SW480 (cell line): ENCODE measurements at places on chromosomes 16 and 17.

GRCh38 chr17:69450918-69451317 is 36.4 kb downstream of the MAP2K6 start:
- no peak for DNase-seq

- no peak for DNase-seq
Measured at GRCh38 chr17:61139219-61139618, 260.4 kb upstream of the TBX2 start.

GRCh38 chr17:5282642-5283217 is 646 bp downstream of the RABEP1 start:
- DNase-seq = peak; percentile 44

- peak; percentile 57 for DNase-seq
Measured at GRCh38 chr17:43720311-43721060, 38.1 kb downstream of the SOST start.

DNA sequence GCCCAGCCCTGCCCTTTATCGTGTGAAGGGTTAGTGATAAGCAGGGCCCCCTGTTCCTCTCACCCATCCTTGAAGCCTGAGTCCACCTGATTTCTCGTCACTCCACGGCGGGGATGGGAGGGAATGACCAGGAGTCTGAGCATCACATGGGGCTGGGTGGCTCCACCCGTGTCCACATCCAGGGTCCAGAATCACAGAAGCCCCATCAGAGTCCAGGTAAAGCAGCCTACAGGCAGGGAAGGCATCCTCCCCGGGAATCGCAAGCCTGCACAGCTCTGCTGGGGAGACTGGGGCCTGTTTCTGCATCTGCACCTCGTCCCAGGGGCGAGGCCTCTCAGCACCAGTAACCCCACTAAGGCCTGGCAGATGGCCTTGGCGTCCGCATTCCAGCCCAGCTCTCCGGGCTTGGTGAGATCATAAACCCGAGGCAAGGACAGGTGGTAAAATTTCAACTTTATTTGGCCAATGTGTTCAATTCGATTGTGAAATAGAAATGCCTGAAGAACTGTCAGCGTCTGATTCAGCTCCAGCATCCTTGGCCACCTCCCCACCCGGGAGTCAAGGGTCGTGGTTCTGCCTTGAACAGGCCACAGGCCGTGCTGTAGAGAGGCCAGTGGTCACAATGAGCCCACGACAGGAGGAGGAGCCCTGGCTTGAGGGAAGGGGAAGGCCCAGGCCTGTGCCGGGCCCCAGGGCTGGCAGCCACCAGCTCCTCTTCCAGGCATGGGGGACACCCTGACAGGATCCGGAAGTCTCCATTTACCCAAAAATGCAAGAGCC is 8.1 kb upstream of the PPP1R27 start:
- DNase-seq = no peak

- peak; percentile 32 for DNase-seq
Measured at GRCh38 chr17:66228887-66229782, at the start of gene APOH. TSS of gene APOH (minus strand) at chr17:66229415. CDS start at chr17:66229379, 36 bp downstream.

DNA sequence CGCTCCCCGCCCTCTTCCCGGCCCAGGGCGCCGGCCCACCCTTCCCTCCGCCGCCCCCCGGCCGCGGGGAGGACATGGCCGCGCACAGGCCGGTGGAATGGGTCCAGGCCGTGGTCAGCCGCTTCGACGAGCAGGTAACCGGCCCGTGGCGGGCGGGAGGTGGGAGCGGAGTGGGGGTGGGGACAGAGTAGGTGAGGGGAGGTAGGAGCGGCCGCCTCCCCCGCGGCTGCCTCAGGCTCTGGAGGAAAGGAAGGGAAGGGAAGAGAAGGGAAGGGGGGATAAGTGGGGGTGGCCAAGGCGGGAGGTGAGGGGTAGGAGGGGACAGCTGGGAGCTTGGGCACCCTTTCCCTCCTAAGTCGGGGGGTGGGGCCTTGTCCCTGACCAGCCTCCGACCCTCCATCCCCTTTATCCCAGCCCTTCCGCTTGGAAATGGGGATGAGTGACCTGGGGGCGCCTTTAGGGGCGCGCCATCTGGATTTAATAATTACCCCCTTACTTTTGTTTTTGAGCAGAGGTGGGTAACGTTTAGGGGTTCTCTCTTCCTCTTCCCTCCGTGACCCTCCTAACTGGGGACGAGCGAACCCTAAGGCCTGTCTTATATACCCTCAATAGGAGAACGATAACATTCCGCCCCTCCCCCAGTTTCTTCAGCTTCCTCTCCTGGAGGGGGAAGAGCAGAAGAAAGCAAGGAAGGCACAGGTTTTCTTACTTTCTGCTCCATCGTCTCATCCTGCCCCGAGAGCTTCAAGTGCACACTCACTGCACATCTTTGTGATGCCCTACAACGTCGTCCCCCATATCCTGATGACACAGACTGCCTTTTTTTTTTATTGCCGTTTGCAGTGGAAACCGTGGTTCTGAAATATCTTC is 694 bp downstream of the NF1 start:
- DNase-seq = peak; percentile 41

DNA sequence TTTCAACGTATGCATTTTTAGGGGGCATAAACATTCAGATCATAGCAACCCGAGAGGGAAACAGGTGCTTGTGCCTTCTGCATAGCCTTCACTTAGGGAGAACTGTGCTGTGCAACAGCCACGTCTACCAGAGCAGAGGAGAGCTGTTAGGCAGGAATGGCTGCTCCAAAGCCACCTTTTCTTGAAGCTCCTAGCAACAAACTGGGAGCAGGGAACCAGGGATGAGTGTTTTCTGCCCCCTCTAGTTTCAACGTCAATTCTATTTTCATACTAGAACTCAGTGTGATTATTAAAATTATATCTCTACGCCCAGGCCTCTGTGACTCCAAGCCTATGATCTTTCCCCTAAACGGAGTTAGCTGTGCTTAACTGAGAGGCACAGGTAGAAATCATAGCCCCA is 290.0 kb downstream of the HAPSTR1 start:
- DNase-seq = no peak

DNA sequence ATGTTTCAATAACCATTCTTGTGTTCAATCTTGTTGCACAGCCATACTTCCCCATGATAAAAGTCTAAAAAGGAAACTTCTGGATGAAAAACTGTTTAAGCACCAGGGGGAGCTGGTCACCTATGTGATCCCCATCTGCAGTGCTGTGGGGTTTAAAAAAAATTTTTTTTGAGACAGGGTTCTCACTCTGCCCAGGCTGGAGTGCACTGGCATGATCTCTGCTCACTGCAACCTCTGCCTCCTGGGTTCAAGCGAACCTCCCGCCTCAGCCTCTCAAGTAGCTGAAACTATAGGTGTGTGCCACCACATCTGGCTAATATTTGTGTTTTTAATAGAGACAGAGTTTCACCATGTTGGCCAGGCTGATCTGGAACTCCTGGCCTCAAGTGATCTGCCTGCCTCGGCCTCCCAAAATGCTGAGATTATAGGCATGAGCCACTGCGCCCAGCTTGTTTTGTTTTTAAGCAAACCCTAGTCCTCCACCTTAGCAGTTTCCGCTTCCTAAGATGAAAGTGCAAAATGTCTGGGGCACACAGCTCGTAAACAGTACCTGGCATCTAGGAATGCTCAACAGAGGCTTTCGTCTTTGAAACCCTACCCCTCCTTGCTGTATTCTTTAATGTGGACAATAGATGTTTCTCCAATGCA is 25.4 kb downstream of the DNAJA2 start:
- peak; percentile 53 for DNase-seq

DNA sequence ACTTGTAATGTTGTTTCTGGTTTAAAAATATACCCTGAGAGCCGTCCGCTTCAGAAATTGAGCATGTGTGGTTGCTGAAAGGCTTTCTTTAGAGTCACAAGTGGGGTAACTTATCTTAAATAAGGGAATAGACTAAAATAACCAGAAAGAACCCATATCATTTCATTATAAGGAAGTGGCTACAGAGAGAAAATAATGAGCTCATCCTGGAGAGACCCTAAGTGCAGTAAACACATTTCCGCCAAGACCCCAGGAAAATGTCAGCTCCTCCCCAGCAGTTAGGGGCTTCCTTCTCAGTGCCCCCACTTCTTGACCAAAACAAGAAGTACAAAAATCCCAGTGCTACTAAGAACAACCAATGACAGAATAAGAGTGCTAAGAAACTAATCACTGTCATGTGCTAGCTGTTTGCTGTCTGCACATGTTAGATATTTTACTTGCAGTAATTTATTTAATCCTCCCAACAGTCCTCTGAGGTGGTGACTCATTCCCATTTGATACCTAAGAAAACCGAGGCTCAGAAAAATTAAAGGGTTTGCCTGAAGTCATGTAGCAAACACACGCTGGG is 83.5 kb downstream of the CDYL2 start:
- no peak for DNase-seq

DNA sequence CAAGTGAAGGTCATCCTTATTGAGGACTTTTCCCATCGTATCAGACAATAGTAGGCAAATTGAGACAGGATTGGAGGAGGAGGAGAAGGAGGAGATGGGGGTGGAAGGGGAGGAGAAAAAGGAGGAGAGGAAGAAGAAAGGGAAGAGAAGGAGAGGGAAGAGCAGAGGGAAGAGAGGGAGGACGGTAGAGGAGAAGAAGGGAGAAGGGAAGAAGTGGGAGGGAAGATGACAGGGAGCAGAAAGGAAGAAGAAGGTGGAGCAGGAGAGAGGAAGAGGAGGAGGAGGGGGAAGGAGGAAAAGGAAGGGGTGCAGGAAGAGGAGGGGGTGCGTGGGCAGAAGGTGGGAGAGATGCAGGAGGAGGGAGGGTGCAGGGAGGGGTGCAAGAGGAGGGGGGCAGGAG is 26.0 kb downstream of the ABCC6 start:
- no peak for DNase-seq

- DNase-seq = no peak
Measured at GRCh38 chr17:80163336-80163735, 6.5 kb upstream of the CARD14 start.

DNA sequence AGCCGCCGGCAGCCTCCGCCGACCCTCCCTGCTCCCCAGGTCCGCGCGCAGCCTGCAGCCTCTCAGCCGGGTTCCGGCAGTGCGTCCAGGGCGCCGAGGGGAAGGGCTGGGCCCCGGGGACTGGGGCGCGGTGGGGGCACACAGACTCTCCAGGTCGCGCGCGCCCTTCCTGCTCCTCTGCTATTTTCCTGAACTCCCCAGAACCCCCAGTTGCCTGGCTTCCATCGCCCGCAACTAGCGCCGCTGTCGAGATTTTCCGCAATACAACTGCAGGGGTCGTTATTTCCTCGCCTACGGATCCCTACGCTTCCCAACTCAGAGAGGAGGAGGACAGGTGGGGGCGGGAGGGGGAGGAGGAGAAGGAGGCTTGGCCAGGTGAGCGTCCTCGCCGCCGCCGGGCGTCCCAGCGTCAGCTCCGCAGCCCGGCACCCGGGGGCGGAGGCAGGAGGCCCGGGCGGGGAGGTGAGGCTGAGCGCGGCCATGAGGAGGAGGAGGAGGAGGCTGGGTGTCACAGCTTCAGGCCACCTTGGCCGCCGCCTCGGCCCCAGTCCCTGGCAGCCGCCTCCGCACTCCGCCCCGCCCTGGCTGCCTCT is at the start of gene CA10:
Gene CA10, minus strand, starts transcription at position 265 of the 593 bp plus-strand sequence.
- no peak for DNase-seq

DNA sequence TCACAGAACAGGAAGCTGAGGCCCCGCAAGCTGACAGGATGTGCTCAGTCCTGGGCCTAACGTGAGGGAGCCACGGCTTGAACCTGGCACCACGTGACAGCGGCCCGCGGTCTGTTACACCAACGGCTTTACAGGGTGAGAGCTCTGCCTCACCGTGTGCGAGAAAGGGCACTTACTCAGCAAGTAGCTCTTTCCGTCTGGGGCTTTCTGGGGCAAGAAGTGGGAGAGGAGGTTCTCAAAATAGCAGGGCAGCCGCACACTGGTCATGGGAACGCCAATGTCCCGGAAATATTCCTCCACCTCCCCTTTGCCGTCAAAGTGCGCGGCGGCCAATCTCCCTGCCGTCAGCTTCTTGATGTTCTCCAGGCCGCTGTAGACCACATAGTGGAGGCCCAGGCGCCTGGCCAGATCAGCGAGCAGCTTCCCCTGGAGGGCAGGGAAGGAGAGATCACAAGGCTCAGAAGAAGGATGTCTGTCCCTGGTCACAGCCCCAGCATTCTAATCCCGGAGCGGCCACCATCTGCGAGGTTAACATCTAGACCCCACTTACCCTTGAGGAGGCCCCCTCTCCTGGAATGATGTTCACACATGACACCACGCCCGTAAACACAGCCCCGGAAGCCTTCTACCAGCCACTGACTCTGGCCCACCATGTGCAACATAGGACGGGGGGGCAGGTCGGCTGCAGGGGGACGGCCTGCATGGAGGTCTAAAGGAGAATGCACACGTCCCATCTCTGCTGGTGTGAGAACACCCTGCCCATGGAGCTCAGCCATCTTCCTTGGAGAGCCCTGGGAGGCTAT is 8.2 kb downstream of the NMRAL1 start:
- no peak for DNase-seq

GRCh38 chr17:52047086-52047485 is 111.4 kb downstream of the CA10 start:
- DNase-seq = no peak

DNA sequence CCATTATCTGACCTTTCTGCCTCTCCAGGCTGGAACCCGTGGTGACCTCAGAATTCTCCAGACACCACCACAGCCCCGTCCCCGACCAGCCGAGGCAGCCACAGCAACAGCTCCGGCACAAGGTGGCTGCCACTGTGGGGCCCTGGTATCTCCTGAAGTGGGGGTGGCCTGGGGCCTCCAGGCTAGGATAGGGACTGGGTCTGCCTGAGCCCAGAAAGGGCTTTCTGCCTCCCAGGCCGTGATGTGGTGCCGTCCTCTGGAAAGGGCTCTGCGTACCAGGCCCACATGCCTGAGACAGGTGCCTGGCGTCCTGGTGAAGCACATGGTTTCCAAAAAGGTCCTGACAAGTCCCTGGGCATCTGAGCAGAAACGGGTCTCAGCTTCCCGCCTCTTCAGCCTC is 17.1 kb downstream of the FLYWCH1 start:
- DNase-seq = no peak

DNA sequence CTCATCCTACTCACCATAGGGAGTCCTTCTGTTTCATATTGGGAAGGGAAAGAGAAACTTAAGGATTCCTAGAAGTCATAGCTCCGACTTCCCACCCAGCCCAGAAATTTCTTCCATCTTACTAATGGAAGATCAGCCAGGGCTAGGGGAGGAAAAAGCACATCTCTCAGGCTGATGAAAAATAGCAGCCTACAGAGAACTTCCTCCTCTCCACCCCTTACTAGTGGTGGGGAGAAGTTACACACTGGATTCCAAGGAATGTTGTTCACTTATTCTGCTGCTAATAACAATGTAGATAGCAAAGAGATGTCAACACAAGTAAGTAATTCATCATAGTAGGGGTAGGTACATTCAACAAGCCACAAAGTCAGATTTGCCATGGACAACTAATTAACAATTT is 94.4 kb downstream of the SPACA3 start:
- no peak for DNase-seq

GRCh38 chr16:66052745-66053144 is 313.7 kb upstream of the CDH5 start:
- DNase-seq = no peak

- DNase-seq = peak; percentile 98
Measured at GRCh38 chr17:65359016-65359415, 202.4 kb downstream of the AXIN2 start.

- no peak for DNase-seq
Measured at GRCh38 chr16:85782451-85782850, 16.9 kb downstream of the EMC8 start.

GRCh38 chr16:56462064-56462796 is 10.9 kb downstream of the OGFOD1 start:
- no peak for DNase-seq

GRCh38 chr16:54318941-54319340 is 32.4 kb upstream of the IRX3 start:
- no peak for DNase-seq

GRCh38 chr16:78522327-78522726 is 422.9 kb downstream of the WWOX start:
- no peak for DNase-seq

- no peak for DNase-seq
Measured at GRCh38 chr16:69114346-69114975, 9.0 kb downstream of the HAS3 start.

- no peak for DNase-seq
Measured at GRCh38 chr16:79981814-79982213, 381.3 kb upstream of the MAF start.
